ENCODE measurements at places on chromosomes 12 and 14.

DNA sequence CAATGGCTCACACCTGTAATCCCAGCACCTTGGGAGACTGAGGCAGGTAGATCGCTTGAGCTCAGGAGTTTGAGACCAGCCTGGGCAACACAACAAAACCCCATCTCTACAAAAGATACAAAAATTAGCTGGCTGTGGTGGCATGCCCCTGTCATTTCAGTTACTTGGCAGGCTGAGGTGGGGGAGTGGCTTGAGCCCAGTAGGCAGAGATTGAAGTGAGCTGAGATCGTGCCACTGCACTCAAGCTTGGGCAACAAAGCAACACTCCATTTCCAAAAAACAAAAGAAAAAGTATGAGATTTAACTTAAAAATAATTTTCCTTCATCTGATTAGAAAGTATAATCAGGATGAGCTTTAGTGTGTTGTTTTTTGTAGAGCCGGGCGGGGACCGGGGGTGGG lies 47.9 kb upstream of the BCAT1 start:
- DNase-seq = no peak

DNA sequence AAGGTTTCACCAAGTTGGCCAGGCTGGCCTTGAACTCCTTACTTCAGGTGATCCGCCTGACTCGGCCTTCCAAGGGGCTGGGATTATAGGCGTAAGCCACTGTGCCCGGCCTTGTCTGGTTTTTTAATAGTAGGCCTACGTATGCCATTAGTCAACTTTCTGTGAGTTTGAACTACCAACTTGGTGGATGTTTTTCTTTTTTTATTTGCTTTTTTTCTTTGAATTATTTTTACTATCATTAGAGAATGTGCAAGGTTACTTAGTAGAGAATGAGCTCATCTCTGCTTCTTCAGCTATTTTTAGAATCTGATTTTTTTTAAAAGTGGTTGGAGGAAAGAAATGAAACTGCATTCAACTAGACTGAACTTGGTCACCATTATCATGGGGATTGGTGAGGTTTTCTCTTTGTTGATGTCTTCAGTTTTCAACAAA lies 51.4 kb downstream of the HMGA2 start:
- DNase-seq = no peak

DNA sequence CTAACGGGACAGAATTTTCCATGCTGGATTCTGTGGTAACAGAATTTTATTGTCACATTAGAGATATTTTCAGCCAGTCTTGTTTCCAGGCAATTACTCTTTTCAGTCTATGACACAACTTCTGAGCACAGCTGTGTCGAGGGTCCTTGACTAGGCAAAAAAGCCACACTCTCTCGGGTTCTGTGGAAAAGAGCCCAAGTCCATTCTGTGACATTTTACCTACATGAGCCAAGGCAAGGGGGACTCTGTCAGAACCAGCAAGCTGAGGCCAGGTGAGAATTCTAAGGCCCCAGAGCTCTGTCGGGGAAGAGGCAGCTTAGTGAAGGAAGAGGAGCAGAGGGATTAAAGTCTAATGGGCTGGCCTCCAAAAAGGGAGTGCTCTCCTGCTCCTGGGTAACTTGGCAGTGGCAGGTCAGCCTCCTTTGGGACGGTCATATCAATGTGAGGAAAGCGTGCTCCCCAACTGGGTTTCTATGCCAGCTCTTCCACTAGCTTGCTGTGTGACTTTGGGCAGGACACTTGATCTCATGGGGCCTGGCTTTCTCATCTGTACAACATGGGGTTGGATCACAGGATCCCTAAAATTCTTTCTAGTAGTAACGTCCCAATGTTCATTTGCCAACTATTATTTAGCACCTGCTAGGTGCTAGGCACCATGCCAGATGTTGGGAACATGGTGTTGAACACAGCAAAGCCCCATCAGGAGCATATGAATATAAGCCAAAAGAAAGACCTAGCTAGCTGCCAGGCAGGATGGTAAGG lies 16.0 kb upstream of the RIC8B start:
- no peak for DNase-seq

DNA sequence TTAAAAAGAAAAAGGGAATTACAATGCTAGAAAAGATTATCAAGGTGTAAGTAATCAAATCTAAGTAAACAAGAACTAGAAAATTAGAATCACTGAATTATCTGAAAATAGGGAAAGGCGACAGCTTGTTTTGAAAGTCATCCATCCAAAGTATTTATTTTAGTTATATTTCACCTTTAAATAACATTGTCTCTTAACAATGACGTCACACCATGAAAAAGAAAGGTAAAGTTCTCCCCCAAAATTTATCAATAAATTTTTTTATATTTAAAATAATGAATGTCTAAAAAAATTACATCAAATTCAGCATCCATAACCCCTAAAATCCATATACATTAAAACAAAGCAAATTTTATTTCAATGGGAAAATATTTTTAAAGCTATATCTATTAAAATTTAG lies 223.2 kb downstream of the RERGL start:
- DNase-seq = no peak

- DNase-seq = no peak
Observed at GRCh38 chr12:105223352-105223845, 12.6 kb downstream of the APPL2 start.

DNA sequence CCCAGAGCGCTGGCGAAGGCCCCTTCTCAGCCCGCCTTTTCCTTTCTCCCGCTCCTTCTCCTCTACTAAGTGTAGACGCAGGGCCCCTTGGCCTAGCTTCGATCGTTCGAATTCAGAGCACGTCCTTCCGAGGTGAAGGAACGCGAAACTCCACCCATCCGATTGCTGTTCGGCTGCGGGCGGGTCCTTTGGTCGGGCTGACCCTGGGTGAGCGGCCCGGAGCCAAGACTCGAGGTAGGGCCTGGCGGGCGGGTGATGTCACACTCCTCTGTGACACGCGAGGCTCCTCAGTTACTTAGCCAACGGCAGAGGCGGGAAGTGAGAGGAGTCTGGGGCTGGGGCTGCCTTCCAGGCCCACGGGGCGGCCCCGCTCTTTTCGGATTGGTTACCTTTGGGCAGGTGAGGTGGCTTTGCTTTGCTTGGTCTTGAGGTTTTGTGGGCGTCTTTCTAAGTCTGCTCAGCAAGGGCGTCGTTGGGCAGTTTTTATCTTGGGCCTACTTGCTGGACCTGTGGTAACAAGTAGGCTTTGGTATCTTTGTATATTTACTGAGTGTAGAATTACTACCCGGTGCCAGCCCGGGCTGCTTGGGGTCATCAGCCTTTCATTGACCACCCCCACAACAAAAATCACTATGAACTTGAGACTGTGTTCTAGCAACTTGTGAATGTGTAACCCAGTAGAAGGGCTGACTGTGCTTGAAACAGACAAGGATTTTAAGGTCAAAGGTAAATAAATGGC lies 694 bp downstream of the TMBIM6 start:
- peak; percentile 77 for DNase-seq

DNA sequence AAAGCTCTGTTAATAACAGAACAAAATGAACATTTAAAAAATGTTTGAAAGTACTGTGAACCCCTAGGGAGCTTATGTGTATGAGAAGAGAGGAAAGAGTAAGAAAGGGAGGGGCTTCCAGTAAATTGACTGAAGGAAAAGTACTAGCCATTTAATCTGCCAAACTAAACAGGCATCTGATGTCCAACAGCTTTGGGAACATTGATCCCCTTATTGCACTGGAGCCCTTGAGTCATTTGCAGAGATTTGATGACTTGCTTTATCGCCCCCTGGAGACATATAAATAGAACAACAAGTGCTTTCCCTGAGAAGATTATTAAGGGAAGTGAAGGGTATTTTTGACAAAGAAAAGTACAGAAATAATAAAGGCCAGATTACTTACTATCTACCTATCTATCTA lies 319.3 kb upstream of the NOVA1 start:
- no peak for DNase-seq

DNA sequence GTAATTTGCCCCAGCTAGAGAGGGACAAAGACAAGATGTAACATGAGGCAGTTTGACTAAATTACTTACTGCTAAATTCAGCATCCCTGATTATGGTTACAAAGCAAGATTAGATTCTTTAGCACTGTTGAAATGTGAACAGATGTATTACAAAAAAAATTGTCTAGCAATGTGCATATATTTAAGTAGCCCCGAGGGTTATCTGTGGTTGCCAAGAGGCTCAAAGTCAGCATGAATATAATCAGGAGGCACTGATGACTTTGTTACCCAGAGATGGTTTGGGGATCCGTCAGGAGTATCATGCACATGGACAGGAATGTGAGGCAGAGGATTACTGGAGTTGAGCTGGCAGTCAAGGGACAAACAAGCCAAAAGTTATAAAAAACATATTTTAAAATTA lies 356.9 kb upstream of the CCDC196 start:
- no peak for DNase-seq

- DNase-seq = no peak
Observed at GRCh38 chr14:23557946-23558345, 1.9 kb downstream of the THTPA start.

- no peak for DNase-seq
Observed at GRCh38 chr14:99603471-99604277, at the start of gene CCDC85C. CCDC85C (minus strand) TSS chr14:99604207; CDS start chr14:99603959, 248 bp downstream.

DNA sequence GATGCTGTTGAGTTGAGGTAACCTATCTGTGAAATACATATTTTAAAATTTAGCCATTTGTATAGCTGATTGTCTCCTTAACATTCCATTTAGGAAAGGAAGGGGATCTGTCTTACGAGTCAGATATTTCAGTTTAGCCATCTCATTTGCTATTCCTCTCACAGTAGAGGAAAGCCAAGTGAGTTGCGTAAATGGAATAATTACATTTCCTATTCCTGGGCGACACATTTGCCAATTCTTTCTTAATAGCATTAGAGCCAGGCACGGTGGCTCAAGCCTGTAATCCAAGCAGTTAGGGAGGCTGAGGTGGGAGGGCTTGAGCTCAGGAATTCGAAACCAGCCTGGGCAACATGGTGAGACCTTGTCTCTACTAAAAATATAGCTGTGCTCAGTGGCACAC lies 116.3 kb downstream of the TMX1 start:
- DNase-seq = no peak

DNA sequence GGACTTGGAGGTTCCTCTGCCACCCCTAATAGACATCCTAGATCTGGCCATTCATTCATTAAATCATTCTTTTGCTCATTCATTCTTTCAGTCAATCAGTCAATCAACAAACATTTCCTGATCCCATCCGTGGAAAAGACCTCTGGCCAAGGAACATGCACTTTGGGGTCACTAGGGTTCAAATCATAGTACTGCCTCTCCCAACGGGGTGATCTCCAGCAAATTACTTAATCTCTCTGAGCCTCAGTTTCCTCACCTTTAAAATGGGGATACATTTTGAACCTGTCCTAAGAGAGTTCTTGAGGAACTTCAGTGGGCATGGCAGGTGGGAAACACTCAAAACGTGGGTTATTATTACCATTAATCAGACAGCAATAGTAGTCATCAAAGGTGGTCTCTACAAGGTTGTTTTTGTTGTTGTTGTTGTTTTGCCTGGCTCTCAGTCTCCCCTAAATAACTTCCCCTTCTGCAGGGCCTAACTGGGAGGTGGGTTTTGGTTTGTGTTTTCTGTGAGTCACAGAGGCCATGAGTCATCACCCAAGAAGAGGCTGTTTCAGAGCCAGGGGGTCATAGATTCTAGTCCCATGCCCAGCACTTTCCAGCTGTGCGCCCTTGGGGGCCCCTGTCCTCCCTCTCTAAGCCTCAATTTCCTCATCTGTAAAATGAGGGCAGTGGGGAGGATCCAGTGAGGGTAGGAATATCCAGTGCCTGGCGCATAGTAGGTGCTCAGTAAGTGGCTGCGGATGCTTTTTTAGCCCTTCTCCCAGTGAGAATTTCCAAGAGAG lies 16.9 kb upstream of the FAM222A start:
- no peak for DNase-seq

DNA sequence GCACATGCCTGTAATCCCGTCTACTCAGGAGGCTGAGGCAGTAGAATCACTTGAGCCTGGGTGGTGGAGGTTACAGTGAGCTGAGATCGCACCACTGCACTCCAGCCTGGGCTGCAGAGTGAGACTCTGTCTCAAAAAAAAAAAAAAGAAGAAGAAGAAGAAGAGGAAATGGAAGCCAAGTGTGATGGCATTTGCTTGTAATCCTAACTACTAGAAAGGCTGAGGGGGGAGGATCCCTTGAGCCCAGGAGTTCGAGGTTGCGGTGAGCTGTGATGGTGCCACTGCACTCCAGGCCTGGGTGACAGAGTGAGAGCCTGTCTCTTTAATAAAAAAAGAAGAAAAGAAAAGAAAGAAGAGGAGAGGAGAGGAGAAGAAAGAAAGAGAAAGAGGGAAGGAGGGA lies 52.1 kb downstream of the LGMN start:
- no peak for DNase-seq

- no peak for DNase-seq
Observed at GRCh38 chr12:5197131-5197530, 153.5 kb downstream of the KCNA5 start.

- no peak for DNase-seq
Observed at GRCh38 chr12:95124106-95124505, 50.7 kb upstream of the NR2C1 start.

GRCh38 chr12:43288671-43289425 lies 263.2 kb downstream of the ADAMTS20 start:
- no peak for DNase-seq

DNA sequence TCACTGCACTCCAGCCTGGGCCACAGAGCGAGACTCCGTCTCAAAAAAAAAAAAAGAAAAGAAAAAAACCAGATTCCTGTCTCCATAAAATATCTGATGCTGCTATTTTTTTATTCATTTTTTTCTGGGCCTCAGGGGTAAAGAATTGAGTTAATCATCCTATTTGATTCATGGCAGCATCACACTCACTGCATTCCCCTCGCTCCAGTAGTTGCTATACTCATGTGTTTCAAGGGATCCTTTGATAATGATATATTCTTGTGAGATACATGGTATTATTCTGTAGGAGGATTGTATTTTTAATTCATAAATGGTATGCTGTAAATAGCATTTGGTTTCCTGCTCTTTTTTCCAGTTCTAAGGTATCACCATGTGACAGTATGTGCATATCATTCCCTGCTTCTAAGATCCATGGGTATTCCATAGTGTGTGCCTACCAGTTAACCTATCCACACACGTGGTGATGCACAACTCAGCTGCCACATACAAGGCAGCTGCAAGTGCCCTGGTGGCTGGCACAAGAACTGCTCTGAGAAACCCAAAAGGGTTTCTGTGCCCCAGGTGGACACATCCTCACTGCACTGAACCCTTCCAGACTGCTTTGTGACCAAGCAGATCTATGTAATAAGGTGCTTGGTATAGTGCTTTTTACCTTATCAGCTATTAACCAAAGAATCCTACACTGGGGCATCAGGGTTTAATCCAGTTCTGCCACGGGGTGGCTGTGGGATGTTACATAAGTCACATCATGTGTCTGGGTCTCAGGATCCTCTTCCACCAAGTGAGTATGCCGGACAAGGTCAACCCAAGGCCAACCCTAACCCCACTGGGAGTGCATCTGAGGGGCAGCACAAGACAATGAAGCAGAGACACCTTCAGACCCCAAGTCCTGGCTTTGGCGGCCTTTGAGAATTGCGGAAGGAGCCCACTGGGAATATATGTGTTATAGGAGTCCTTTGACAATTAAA lies 74.6 kb downstream of the ZFP36L1 start:
- DNase-seq = no peak

DNA sequence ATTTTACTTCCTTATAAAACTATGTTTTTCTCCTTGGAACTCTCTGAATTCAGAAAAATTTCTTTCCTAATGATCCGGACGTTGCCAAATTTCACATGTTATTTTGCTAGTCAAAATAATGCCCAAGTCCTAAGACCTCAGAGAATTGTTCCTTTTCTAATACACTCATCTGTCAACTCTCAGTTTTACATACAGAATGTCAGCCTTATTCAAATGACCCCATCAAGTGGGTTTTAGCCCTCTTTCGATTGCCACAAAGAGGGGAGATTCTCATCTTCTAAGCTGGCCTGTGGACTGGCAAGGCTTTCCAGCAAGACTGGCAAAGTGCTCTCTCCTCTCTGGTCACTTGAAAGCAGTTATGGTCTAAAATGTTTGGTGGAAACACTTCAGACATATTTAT lies 99.3 kb upstream of the GPHB5 start:
- no peak for DNase-seq

Measured in epithelial cell of prostate (primary cell).